ENCODE measurements at places on chromosomes 7 and 10.

DNA sequence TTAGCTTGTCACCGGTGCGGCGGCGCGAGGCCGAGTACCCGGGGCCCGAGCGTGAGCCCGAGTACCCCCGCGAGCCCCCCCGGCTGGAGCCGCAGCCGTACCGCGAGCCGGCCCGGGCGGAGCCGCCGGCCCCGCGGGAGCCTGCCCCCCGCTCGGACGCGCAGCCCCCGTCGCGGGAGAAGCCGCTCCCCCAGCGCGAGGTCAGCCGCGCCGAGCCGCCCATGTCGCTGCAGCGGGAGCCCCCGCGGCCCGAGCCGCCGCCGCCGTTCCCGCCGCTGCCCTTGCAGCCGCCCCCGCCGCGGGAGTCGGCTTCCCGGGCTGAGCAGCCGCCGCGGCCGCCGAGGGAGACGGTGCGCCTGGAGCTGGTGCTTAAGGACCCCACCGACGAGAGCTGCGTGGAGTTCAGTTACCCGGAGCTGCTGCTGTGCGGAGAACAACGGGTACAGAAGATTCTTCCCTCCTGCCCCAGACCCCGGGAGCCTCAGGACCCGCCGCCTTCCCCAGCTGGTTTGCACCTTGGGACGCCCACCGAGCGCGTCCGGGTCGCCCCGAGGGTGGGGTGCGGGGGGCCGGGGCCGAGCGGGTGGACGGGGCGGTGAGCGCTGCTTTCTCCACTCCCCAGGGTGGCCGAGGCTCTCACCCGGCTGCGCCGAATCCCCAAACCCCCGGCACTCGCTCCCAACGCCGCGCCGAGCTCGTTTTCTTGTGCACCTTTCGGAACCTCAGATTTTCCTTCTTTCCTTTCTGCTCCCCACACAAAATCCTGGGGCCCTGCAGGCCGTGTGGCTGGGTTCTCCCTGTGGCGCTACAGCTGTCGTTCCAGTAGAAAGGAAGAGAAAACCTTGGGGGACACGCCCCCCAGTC lies 708 bp downstream of the UBN2 start:
- DNase-seq, result peak; percentile 17

GRCh38 chr10:129832573-129833467 lies 131.3 kb downstream of the EBF3 start:
- DNase-seq, result no peak

DNA sequence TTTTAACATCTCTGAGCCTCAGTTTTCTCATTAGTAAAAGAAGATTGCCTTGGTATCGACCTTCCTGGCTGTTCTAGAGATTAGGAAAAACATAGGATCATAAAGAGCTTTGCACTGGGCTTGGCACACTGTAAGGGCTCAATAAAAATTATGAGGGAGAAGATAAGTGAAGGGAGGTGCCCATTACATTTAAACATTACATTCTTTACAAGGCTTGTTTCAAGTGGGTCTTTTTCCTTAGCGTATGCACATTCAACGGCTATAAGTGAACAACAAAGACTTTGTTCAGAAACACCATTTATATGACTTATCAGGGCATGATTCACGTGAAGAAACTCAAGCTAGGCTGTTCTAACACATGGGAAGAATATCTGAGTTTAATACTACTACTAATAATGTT lies 351.9 kb upstream of the NPVF start:
- no peak for DNase-seq

- DNase-seq, result no peak
Observed at GRCh38 chr7:12327922-12328321, 75.7 kb downstream of the VWDE start.

GRCh38 chr7:362402-363096 lies 72.6 kb downstream of the FOXL3 start:
- peak; percentile 61 for DNase-seq
